ENCODE measurements at places on chromosomes 2 and 18.

DNA sequence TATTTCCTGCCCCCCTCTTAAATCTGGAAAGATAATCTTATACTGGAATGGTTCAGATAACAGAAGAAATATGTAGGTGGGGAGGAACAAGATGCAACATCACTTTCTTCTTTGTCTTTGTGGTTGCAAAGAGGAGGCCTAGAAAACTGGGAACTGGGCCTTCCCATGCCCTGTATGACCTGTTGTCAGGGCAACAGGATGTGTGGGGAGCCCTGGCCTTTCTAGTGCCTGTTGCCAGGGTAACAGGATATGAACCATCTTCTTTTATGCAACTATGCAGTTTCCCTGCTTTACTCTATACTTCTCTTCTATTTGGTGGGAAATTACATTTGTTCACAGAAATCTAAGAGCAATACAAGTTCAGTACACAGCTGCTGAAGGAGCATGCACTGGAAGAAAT lies 79.8 kb upstream of the PDE1A start:
- DNase-seq: no peak

DNA sequence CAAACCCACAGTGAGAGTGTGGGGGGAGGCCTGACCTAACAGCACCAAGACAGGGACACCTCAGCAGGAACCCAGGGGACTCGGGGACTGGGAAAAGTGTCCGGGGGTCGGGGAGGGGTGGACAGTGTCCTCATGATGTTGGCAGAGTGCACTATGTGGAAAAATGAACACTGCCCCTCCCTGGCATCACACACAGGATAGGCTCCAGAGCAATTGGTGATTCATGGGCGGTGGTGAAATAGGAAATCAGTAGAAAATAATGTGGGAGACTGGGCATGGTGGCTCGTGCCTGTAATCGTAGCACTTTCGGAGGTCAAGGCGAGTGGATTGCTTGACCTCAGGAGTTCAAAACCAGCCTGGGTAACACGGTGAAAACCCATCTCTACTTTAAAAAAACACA lies 3.6 kb upstream of the ANO7 start:
- no peak for DNase-seq

GRCh38 chr2:37983719-37984118 lies 58.6 kb downstream of the RMDN2 start:
- no peak for DNase-seq

DNA sequence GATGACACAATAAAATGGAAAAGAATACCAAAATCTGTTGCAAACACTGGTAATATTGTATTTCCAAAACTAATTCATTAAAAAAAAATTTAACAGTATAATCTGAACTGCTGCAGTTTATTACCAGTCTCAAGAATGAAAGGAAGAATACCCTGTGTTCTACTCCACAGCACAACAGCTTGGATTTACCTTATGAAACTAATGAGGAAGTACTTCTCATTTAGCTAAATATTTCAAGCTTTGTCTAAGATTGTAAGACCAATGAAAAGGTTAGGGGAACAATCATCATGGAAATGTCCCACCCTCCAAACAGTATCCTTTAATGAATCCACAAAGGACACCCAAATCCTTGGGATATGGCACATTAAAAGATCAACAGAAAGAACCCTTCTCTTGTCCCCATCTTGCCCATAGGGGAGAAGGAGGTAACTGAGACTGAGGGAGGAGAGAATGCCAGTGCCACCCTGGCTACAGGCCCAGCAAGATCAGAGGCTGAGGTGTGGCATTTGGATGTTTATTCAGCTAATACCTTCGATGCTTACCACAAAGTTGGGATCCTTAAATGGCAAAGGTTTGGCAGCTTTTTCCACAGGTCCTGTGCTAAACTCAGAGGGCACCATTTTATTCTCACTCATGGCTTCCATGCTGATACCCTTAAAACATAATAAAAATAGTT lies 17.7 kb downstream of the INO80C start:
- no peak for DNase-seq

DNA sequence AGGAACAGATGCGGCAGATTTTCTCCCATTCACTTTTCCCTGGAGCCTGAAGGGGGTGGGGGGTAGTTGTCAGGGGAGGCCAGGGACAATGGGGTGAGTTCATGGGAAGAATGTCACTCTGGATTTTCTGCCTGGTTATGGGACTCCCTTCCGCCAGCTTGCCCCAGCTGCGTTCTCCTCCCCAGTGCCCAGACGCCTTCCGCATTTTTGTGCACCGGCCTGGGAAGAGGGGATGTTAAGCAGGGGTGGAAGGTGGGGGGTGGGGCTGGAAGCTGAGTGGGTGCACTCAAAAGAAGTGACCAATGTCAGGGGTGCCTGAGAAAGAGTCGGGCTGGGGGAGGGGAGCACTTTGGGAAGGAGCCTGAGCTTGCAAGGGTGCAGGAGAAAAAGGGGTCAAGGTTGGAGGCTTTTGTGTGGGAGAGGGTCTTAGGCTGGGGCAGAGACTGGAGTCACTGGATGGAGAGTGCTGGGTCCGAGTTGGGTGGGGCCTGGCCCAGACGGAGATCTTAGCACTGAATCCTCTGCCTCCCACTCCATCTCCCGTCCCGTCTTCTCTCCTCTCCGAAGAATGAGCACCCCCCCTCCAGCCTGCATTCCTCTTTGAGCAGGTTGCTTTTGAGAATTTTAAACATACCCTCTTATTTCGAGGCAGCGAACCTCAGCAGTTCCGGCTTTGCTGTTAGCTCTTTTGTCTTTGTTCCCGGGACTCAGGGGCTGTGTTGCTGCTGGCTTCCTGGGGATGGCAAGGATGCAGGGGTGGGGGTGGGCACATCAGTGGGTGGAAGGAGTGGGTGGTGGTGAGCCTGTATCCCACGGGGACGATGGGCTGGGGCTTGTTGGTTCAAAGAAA lies 2.7 kb downstream of the IGFBP2 start:
- DNase-seq: no peak

GRCh38 chr18:63158676-63159291 lies 160.8 kb downstream of the BCL2 start:
- DNase-seq: no peak

DNA sequence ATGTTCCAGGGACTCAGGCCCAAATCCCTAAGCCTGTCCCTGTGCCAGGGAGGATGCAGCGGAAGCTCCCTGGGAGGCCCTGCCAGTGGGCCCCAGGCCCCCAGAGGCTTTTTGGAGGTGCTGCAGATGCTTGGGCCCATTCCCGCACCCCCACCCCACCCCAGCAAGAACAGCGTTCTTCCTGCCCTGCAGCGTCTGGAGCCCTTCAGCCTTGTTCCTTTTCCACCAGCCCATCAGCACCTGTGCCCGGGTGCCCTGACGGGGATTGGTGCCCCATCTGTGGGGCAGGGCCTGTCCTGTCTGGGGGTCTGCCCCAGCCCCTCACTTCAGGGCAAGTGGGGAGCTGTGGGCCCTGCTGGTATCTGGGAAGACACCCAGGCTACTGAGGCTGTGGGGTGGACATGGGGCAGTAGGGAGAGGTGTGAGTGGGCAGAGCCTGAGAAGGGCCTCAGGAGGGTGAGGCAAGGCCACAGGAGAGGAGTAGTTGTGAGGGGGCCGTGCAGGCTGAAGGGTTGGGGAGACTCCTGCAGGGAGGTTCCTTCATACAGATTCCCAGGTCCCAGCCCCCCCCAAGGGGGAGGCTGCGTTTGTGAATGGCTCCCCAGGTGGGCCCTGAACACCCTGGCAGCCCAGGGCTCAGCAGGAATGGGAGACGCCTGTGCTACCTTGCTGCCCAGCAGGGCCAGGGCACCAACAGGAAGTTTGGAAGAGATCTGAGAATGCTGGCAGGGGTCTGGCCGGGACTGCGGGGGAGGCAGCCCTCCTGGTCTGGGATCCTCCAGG lies 2.4 kb downstream of the RNPEPL1 start:
- DNase-seq: no peak

- DNase-seq: no peak
These were observed 68.3 kb upstream of the YPEL5 start for GRCh38 chr2:30078521-30078920.

DNA sequence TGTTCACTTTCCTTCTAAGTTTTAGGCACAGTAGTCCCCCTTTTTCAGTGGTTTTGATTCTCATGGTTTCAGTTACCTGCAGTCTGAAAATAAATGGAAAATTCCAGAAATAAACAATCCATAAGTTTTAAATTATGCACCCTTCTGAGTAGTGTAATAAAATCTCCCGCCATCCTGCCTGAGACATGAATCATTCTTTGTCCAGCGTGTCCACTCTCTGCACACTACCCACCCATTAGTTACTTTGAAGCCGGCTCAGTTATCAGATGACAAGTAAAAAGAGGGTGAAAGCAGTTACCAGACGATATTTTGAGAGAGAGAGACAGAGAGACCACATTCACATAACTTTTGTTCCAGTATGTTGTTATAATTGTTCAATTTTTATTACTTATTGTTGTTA lies 400.5 kb downstream of the TMX3 start:
- no peak for DNase-seq

GRCh38 chr2:96963316-96963715 lies 23.1 kb downstream of the FAM178B start:
- DNase-seq: no peak

- DNase-seq: no peak
These were observed 88.9 kb downstream of the ITGA4 start for GRCh38 chr2:181546086-181546485.

GRCh38 chr2:119174216-119174992 lies 15.9 kb upstream of the C1QL2 start:
- peak; percentile 69 for DNase-seq

- peak; percentile 65 for DNase-seq
These were observed 115.0 kb upstream of the CDCA7 start for GRCh38 chr2:173239644-173240043.

GRCh38 chr2:48812416-48812815 lies 56.9 kb upstream of the LHCGR start:
- no peak for DNase-seq

GRCh38 chr2:241149675-241149924 lies 328 bp upstream of the PASK start:
- DNase-seq: no peak

GRCh38 chr18:26902291-26902690 lies 36.8 kb upstream of the AQP4 start:
- no peak for DNase-seq

DNA sequence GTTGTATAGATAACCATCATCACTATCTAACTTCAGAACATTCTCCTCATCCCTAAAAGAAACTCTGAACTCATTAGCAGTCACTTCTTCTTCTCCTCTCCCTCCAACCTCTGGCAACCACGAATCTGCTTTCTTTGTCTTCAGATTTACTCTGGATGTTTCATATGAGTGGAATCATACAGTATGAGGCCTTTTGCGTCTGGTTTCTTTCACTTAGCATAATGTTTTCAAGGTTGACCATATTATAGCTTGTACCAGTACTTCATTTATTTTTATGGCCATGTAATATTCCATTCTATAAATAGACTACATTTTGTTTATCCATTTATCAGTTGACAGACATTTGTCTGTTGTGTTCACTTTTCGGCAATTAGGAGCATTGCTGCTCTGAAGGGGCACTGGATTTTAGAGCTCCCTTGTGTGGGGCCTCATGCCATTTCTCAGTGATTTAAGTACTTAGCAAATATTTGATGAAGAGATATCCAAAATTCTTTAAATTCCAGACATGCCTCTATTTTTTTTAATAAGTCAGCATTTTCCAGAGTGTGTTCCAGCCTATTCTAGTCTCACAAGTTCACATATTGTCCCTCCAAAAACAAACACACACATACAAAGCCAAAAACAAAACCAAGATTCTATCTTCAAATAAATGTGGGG lies 22.5 kb upstream of the MAP3K20 start:
- DNase-seq: no peak

- no peak for DNase-seq
These were observed 120.2 kb downstream of the LPIN1 start for GRCh38 chr2:11866358-11867335.

- no peak for DNase-seq
These were observed 21.9 kb downstream of the THAP4 start for GRCh38 chr2:241615041-241615440.

- no peak for DNase-seq
These were observed 112.8 kb upstream of the SCN1A start for GRCh38 chr2:166240387-166241313.

DNA sequence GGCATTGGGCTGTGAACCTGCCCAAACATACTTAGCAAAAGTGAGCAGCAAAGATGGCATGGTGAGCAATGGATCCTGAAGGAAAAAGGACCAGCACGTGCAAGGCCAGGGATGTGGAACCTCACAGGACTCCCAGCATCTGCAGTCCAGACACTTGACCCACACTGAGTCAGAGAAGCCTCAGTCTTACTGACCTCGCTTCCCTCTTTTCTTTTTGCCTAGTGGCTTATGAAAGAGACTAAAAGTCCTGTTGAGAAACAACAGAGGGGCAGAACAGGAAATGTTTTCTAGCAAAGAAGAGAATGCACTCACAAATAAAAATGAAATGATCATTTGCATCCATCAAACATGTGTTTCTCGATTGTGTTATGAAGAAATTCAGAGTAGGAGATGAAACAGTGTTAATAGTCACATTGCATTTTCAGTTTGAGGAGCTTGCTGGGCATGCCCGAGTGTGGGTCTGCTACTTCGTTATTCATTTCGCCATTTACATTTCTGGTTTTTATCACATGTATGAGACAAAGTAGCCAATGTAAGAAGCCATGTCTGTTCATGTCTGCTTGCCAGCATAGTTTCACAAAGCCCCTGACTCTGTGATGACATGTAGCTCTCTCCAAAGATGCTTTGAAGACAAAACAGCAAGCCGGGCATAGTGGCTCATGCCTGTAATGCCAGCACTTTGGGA lies 118.4 kb downstream of the INO80D start:
- DNase-seq: no peak

GRCh38 chr18:31030574-31031278 lies 11.8 kb downstream of the DSC3 start:
- DNase-seq: no peak

DNA sequence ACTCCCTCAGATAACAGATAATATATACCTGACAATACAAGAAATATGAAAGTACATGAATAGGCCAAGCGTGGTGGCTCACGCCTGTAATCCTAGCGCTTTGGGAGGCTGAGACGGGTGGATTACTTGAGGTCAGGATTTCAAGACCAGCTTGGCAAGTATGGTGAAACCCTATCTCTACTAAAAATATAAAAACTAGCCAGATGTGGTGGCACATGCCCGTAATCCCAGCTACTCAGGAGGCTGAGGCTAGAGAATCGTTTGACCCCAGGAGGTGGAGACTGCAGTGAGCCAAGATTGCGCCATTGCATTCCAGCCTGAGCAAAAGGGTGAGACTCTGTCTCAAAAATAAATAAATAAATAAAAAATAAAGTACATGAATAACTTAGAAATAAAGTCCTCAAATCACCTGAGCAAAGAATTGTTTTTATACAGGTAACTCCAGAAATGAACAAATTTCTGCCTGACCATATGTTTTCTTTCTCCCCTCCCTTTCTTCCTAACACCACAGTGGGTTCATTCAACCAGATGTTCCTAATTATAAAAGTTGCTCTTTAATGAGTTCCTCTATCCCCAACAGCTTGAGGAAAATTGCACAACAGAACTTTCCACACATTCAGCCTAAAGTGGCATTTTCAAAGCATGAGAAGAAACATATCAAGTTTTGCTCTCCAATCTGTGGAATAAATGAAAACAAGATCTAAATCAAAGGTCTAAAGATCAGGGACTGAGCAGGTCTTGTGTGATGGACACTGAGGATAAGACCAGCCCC lies 33.6 kb upstream of the AP1S3 start:
- DNase-seq: no peak

GRCh38 chr18:10374195-10374594 lies 80.2 kb upstream of the APCDD1 start:
- no peak for DNase-seq

DNA sequence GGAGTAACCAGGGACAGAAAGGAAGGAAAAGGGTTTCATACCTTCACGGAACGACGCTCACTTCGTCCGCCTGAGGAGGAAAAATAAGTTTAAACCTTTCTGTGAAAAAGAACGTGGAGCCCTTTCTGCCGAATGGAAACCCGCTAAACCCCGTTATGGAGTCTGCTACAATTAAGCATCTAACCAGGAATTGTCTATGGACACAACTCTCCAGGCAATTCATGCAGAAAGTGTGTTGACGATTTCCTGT lies 528 bp upstream of the PPP4R3B start:
- DNase-seq: no peak
